ENCODE measurements at places on chromosomes 16 and 17. TPM values are rescaled to one million over a fixed set of nuclear protein-coding genes. Genes with fewer than 3 reads are reported as not detected.

DNA sequence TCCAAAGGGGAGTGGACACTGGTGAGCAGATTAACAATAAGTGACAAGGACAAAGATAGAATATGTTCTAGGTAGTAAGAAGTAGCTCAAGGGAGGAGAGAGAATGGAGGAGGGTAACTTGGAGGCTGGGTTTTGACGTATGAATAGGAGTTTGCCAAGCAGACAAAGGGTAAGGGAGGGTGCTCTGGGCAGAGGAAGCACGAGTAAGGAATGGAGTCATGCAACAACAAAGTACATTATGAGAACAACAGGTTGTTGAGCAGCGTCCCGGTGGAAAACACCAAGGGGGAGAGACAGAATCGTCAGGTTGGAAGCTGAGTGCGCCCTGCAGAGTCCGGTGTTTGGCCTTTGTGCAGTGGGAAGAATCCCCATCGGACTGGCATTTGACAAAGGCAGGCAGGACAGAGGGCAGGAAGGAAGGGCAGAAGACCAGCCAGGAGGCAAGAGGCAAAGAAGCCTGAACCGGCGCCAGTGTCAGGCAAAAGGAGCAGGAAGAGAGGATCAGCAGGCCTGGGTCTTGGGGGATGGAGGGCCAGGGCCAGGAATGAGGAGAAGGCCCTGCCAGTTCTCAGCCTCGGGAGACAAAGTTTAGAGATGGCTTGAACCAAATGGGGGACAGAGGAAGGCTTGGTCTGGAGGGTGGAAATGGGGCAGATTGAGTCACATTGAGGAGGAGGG lies 134.3 kb upstream of the TNRC6C start:
- no peak for DNase-seq

- no peak for DNase-seq
Measured at GRCh38 chr17:16155536-16155935, 59.8 kb downstream of the NCOR1 start.

DNA sequence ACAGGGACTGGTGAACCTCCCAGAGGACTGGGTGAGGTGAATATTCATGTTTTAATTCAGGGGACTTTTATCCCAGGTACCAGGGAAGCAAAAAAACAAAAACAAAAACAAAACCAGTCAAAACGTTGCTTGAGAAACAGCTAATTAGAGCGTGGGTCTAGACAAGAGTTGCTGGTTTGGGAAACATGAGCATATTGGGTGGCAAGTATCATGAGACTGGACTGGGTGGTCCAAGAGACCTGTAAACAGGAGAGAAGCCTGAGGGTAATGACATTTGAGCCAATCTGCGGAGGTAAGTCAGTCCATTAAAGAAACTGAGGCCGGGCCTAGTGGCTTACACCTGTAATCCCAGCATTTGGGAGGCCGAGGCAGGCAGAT lies 11.5 kb upstream of the BPTF start:
- DNase-seq = no peak

DNA sequence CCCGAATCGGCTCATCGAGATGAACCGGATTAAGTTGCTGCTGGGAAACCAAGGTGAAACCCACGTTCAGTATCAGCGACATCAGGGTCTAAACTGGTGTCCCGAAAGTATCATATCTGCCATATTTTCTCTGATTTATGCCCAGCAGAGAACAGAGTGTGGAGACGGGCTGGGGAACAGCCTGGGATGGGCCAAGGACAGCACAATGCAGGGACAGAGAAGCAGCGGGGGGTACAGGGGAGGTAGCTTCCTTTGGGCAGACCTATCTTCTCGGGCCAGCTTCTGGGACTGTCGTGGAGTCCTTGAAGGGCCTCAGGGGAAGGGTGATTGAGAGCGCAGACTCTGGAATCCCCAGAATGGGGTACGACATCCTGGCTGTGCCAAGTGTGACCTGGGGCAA lies 17.5 kb upstream of the MLKL start:
- no peak for DNase-seq

- DNase-seq = no peak
Measured at GRCh38 chr16:66961065-66961744, at the start of gene CES3. CES3 (plus strand) TSS chr16:66961266; CDS start chr16:66961308, 42 bp downstream.

DNA sequence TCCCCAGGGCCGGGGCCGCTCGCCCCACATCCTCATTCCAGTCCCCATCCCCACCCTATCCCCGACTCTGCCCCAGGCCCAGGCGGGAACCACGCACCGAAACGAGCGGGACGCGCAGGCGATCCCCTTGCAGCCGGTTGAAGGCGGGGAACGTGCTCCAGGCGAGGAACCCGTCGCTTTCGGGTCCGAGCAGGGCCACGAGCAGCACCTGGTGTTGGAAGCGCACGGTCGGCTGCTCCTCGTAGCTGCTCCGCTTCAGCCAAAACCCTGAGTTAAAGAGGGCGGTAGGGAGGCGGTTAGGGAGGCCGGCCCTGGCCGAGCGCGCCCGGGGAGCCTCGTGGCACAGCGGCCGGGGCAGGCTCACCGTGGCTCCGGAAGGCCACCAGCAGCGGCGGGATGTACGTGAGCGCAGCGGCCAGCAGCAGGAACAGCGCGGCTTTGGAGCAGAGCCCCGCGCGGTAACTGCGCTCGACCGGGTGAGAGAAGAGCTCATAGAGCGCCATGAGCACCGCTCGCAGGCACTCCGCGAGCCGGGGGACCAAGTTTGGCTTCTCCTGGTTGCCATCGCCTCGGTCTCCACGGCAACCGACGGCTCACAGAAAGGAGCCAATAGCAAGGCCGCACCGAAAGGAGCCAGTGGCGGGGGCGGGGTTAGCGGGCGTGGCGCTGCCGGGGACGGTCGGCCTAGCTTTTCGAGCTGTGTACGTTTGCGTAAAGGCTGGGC lies at the start of gene TMEM231:
Gene TMEM231, minus strand, starts transcription at position 546 of the 724 bp plus-strand sequence. Its CDS starts 43 bp downstream, at position 503.
- peak; percentile 95 for DNase-seq

DNA sequence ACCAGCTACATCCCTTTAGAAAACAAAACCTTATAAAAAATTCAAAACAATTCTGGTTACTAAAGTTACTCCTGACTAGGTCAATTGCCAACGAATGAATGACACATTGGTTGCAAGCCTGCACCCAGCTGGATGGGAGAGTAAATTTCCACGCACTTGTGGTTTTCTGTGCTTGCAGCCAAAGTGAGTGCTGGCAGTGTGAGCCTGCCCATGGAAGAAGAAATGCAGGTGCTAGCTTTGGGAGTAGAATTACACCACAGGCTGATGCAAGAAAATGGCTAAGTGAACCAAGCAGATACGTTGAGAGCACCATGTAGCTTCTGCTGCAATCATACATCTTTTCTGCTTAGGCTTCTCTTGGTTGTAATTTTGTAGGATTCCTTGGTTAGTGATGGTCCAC lies 74.6 kb downstream of the SYCE1L start:
- no peak for DNase-seq

- no peak for DNase-seq
Measured at GRCh38 chr17:78252111-78252634, 20.7 kb downstream of the TMEM235 start.

- DNase-seq = no peak
Measured at GRCh38 chr16:30004424-30004776, 6.4 kb downstream of the DOC2A start.

DNA sequence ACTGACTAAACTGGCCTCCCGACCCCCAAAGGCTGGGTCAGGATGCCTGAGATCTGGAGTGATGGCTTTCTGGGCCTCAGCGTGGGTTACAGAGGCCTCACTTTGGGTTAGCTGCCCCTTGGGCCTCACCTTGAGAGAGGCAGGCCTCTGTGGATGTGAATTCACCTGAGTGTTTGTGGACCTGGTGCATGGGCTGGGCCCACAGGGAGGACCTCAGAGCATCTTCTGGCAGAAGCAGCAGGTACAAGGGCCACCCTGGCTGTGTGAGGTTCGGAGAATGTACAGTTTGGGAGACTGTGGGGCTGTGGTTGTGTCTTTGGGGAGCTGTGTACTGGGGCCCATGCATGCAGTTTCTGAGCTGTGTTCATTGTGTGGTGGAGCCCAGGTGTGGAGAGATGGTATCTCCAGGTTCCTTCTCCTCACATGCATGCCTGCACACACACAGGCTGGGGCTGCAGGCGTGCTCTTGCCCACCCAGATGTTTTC lies 18.3 kb downstream of the RARA start:
- DNase-seq = no peak

- DNase-seq = no peak
Measured at GRCh38 chr17:10162096-10162495, 36.3 kb downstream of the GAS7 start.

DNA sequence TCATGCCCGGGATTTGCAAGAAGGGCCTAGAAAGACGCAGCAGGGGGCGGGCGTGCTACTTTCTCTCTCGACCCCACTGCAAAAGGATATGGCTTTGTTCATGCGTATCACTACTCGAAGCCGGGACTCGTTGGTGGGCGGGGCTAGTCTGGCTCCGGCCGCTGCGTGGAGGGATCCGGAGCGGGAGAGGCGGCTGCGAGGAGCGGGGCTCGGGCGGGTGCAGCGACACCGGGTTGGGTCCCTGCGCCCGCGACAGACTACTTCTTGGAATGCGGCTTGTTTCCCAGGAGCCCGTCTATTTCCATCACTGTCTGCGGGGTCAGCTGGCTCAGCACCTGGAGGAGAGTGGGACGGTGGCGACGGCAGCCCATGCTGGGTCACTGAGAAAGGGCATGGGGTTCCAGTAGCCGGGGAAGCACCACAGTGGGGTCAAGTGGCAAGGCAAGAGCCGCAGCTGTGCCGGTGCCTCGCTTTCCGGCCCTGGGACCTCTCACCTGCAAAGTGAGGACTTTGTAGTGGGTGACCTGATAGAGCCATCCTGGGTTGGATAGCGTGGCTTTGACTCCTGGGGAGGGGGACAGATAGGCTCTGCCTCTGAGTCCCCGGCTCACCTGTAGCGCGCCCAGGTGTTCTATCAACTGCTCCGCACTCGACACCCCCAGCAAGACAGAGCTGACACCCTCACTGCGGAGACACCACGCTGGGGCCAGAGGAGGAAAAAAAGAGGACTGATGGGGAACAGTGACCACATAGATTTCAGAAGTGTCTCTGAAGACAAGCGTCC lies 6.6 kb downstream of the KCNAB3 start:
- DNase-seq = peak; percentile 52

- no peak for DNase-seq
Measured at GRCh38 chr17:73231395-73231794, 30.3 kb downstream of the CPSF4L start.

DNA sequence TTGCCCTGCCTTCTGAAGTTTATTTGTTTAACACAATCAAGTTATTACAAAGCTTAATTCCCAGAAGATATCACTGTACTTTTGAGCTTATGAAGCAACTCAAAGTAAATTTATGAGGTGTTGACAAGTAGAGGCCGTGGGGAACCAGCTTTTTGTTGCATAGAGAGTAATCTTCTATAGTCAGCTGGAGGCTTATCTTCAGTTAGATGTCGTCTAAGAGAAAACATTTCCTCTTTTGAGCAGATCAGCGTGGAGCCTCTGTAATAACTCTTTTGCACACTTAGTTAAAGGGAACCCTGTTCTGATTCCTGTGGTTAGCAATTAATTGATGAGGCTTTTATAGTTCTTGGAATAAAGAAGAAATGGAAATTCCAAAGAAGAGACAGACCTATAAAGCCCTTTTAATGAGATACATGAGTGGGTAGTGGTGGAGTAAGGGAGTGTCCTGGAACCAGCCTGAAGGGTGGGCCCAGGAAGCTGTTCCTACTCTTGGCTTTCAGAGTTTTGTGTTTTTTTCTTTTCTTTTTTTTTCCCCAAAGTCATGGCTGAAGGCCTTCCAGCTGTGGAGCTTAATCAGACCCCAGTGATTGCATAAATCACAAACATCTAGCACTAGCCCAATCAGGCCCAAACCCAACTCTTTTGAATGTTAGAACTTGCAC lies 28.9 kb upstream of the MAP3K14 start:
- no peak for DNase-seq

KCNH6 gene
- total RNA-seq = not detected

PERCC1 gene
- not detected for total RNA-seq

SEZ6L2 gene
- 1.4 TPM for total RNA-seq

CMTM2 gene
- total RNA-seq = 1.7 TPM

CDH11 gene
- total RNA-seq = 354 TPM

Data from thoracic aorta (tissue), 2 donors.